Activated T-helper 1 cell treated with anti-CD3 and anti-CD28 coated beads, Interleukin-12 subunit alpha, Interleukin-12 subunit beta, Interleukin-2, Interleukin-4 antibody, amounts not matched to agents 30 ng/mL and 10 ng/mL and 1 ng/mL, durations not matched to agents 14 hours and 24 hours and 36 hours (primary cell): ENCODE measurements at places on chromosomes 6 and 20. TPM values are rescaled to one million over a fixed set of nuclear protein-coding genes. Genes with fewer than 3 reads are reported as not detected.

- no peak for DNase-seq
Measured at GRCh38 chr20:14992961-14993360, 655.5 kb upstream of the FLRT3 start.

DNA sequence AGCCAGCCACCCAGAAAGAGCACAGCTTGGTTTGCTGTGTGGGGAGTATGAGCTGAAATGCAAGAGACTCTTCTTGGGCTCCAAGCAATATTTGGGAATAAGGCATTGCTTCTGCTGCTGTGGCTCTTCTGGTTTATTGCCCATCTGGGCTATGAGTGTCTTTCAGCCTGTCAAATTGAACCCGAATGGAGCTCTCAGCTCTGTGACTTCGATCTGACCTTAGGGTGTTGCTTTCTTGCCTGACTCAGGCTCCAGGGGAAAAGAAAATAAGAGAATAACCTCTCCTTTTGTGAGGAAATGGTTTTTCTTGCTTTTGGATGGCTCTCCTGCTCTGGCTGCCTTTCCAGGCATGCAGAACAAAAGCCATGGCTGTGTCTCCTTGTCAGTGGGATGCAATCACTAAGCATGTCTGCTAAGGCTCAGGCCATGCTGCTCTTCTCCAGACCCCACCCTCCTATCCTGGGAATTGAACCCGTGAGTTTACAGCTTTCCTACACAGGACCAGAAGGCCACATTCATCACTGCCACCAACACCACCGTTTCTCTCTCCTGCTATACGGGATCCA lies 169.4 kb upstream of the JAG1 start:
- no peak for DNase-seq

- DNase-seq, result peak; percentile 4
Measured at GRCh38 chr20:48467622-48468021, 360.2 kb downstream of the PREX1 start.

DNA sequence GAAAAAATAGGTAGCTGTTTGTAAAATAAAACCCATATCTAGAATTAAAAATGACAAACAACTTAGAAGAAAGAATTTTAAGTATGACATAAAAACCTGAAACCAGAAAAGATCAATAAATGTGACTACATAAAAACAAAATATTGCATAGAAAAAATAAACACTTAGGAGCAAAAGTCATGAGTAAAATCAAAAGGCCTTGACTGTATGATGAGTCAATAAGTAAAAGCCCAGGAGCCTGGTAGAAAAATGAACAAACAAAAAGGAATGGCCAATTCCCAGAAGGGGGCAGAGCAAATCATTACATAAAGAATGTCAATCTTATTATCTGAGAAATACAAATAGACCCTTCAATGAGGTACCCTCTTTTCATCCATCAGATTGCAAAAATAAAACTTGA lies 20.7 kb upstream of the ENPP1 start:
- DNase-seq, result no peak

DNA sequence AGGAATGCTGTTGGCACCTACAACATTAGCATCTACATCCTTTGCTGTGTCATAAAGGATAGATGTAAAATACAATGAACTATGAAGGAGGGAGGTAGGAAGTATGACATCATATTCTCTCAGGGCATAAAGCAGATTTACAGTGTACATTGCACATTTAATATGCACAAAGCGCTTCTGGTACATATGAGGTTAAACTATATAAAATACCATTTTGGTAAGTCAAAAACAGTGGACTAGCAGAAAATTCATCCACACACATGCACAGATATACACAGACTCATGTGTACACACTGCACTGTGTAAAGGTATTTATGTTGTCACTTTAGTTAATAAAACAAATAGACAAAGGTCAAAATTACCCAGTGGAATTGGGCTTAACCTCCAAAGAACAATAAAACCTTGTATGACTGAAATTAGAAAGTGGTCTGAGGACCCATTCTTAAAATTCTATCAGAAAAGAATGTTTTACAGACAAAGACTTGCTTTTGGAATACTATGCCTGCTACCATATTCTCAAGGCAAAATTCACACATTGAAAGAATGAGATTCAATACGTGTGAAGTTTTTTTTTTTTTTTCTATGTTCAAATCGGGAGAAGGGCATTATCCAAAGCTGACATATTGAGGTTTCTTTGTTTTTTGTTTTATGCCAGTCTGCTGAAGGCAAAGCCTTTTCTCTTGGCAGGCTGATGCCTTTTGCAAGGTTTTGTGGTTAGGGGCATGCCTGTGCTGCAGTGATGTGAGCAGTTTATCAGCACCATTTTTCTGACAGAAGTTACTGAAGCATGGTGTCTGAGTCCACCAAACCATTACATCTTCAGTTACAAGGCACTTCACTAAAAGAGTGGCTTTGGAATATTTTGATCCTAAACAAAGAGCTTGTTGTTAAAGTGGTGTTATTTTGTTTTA lies 199.0 kb downstream of the PLCB1 start:
- no peak for DNase-seq

- DNase-seq, result no peak
Measured at GRCh38 chr6:1091900-1092299, 220.0 kb upstream of the FOXQ1 start.

GRCh38 chr6:138107752-138108592 lies 753 bp upstream of the PERP start:
- peak; percentile 5 for DNase-seq

- DNase-seq, result no peak
Measured at GRCh38 chr6:155528982-155529453, 73.4 kb upstream of the NOX3 start.

- DNase-seq, result no peak
Measured at GRCh38 chr20:9551808-9552550, 37.6 kb downstream of the LAMP5 start.

- no peak for DNase-seq
Measured at GRCh38 chr6:98832284-98833056, 1.9 kb upstream of the POU3F2 start.

GRCh38 chr6:18034798-18035202 lies 47.4 kb upstream of the KIF13A start:
- DNase-seq, result no peak

GRCh38 chr20:48945840-48946514 lies 24.5 kb downstream of the ARFGEF2 start:
- DNase-seq, result no peak

DNA sequence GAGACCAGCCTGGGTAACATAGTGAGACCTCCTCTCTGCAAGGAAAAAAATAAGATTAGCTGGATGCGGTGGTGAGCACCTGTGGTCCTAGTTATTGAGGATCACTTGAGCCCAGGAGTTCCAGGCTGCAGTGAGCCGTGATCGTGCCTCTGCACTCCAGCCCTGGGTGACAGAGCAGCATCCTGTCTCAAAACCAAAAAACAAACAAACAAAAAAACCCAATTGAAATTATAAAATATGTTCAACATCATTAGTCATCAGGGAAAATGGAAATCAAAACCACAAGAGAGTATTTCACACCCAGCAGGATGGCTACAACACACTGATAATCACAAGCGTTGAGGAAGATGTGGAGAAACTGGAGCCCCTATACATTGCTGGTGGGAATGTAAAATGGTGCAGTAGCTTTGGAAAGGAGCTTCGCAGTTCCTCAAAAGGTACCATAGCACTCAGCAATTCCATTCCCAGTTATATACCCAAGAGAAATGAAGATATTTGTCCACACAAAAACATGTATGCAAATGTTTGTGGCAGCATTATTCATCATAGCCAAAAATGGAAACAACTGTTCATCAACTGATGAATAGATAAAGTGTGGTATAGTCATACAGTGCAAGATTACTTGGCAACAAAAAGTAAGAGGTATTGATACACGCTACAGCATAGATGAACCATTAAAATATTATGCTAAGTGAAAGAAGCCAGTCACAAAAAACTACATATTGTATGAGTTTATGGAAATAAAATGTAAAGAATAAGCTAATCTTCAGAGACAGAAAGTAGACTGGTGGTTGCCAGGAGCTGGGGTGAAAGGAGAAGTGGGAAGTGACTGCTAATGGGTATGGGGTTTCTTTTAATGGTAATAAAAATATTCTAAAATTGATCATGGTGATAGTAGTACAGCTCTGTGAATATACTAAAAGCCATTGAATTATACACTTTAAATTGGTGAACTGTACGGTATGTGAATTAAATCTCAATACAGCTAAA lies 38.7 kb upstream of the RIPOR2 start:
- no peak for DNase-seq

DNA sequence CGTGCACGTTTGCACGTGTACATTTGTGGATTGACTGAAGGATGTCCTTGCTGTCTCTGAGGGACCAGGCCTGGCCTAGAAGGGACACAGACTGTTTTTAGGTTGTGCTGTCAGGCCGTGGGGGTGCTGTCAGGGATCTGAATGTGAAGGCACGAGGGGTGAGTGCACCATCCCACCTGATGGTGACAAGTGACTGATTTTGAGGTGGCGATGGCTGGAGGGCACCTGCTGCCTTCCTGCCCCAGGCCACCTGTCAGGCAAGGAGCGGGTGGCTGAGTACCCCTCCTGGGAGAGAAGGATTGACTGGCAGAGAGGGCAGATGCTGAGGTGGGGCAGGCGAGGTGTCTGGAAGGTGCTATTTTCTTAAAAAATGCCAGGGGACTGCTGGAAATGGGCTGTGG lies 1.2 kb downstream of the RAB44 start:
- no peak for DNase-seq

- no peak for DNase-seq
Measured at GRCh38 chr6:116925088-116925794, 48.2 kb downstream of the RFX6 start.

DNA sequence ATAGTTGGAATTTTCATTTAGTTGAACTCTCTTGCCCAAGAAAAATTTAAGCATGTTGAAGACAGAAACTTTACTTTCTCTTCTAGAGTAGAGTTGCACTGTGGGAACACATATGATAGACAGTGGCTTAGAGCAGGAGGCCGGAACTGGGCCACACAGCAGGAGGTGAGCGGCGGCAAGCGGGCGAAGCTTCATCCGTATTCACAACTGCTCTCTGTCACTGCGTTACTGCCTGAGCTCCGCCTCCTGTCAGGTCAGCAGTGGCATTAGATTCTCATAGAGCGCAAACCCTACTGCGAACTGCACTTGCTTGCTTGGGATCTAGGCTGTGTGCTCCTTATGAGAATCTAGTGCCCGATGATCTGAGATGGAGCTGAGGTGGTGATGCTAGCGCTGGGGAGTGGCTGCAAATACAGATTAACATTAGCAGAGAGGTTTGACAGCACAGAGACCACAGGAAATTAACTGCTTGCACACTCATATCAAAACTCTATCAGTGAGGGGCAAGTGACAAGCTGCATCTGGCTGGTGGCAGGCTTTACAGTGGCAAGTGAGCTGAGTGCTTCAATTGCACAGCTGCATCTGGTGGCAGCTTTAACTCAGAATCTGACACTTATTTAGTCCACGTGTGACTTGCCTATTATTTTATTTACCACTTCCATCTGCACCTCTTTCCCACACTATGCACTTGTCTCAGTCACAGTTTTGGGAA lies 174.9 kb upstream of the C6orf118 start:
- no peak for DNase-seq

GRCh38 chr6:87176493-87176892 lies 21.1 kb downstream of the ZNF292 start:
- DNase-seq, result no peak

DNA sequence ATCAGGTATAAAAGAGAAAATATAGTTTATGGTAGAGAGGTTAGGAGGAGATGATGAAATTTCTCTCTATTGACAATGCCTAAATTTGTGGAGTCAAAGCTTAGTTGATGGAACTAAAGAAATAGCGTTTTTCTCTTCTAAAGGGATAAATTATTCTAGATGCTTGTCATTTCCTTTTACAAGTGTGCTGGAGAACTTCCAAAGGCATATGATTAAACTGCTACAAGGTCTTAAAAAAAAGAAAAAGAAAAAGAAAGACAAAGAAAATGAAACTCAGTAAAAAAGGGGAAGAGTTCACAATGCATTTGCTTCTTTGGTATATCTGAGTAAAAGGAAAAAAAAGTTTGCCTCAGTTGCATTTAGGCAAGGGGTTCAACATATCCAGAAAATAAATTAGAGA lies 499.8 kb upstream of the PTCHD4 start:
- DNase-seq, result no peak

DNA sequence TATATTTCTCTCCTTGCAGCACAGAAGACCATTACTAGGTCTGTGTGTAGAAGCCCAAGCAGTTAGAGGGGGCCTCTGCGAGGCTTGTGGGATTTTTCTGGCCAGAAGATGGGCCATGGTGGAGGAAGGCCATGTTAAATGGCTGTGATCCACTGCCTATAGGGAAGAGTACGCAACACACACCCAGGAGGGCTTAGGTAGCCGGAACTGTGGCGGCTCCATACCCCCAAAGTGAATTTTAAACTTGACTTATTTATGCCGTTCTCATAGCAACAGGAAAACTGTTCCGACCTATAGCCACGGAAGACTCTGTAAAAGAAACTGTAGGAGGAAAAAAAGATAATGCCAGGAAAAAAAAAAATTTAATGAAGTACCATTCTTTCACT lies 69.5 kb downstream of the SLX4IP start:
- no peak for DNase-seq

DNA sequence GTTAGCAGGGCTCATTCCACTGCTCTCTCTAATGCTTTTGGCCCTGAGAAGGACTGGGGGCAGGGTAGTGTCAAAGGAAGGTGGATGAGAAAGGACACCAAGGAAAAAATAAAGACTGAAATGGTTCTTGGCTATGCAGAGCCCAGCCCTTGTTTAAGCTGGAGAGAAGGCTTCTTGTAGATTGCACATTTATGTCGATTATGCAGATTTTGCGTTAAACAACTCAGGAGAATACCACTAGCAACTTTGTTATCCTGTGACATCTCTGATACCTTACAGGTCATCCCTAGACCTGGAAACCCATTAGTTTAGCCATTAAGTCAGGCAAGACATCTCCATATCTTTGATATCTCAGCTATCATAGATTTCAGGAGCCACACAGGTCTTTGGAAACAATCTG lies 11.1 kb upstream of the IL17F start:
- no peak for DNase-seq

DNA sequence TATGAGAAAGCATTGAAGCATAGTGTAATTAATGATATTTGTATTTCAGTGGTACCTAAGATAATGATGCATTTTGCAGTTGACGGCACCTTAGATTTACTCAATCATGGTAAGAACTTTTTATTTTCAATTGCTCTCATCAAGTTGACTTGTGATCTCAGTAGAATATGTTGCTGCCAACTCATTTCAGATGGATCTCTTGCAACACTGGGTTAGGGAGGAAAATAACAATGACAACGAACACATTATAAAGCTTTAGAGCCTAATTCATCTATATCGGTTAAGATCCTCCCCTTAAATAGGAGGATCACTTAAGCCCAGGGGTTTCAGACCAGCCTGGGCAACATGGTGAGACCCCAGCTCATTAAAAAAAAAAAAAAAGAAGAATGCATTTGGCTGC lies 18.0 kb upstream of the TBC1D22B start:
- DNase-seq, result no peak

Gene TRIM40
- not detected in 2 replicates for total RNA-seq

Gene PIGU
- 24.8 and 25.9 TPM in 2 replicates for total RNA-seq

Gene SNX14
- 49.5 and 51.0 TPM in 2 replicates for total RNA-seq

Gene FAM209B
- 1.2 and 1.4 TPM in 2 replicates for total RNA-seq

Gene SUMO4
- 11.6 and 12.0 TPM in 2 replicates for total RNA-seq

Gene OR2W1
- not detected in 2 replicates for total RNA-seq

Gene PARD6B
- 6.3 and 7.1 TPM in 2 replicates for total RNA-seq

Gene HDGFL1
- total RNA-seq, result not detected in 2 replicates

Gene ELOVL2
- total RNA-seq, result not detected in 2 replicates

Gene ANGPT4
- total RNA-seq, result not detected in 2 replicates
